ENCODE measurements at places on chromosomes 6 and 20.

- DNase-seq: no peak
These were observed 793 bp upstream of the FAM50B start for GRCh38 chr6:3848380-3848779.

DNA sequence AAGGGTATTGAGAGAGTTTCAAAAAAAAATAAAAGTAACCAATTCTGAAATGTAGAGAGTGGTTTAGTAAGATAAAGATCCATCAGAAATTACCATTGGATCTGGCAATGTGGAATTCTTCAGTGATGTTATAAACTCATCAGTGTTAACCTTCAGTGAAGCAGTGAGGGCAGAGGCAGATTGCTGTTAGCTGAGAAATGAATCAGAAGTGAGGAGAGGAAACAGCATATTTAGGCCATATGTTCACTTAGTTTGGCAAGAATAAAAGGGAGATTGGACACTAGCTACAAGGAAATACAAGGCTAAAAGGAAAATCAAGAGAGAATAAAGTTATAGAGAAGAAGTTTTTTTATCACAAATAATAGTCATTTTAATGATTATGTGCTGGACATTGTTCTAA lies 9.6 kb downstream of the KCNQ5 start:
- no peak for DNase-seq

GRCh38 chr20:21173485-21173884 lies 47.6 kb downstream of the KIZ start:
- no peak for DNase-seq

- DNase-seq: no peak
These were observed 15.7 kb downstream of the NRSN2 start for GRCh38 chr20:362271-363254.

DNA sequence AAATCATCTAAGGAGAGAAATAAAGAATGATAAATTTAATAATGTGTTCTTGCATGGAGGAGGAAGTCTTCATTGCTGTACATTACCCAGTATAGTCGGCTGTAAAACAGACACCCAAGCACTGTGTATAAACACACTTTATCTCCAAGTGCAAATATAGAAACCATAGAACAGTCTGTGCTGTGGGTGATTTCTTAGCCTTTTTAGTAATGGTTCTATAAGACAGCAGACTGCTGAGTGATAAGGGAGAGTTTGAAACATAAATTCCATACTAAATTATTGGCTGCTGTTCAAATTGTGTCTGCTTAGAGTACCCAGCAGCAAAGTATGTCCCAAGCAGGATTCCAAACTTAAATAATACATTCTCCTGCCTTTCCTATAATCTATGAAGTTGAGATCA lies 4.6 kb downstream of the FILIP1 start:
- DNase-seq: no peak

- no peak for DNase-seq
These were observed 35.8 kb downstream of the THEMIS start for GRCh38 chr6:127865108-127865507.

- no peak for DNase-seq
These were observed 14.1 kb upstream of the BEND3 start for GRCh38 chr6:107129370-107129925.

DNA sequence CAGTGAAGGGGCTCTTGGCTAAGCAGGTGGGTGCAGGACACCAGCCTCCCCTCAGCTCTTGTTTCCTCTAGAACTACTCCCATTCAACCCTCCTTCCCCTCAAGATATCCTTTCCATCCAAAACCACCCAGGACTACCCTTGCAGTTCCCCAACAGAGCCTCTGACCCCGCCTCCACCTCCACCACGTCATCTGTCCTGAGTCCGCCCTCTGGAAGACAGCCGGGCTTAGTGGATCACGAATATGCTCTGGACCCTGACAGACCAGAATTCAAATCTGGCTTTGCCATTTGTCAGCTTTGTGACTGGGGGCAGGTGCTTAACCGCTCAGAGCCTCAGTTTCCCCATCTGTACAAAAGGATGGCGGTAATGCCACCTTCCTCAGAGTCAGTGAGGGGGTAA lies 31.4 kb downstream of the TFEB start:
- no peak for DNase-seq

GRCh38 chr6:132612449-132613108 lies 11.5 kb downstream of the TAAR2 start:
- no peak for DNase-seq

DNA sequence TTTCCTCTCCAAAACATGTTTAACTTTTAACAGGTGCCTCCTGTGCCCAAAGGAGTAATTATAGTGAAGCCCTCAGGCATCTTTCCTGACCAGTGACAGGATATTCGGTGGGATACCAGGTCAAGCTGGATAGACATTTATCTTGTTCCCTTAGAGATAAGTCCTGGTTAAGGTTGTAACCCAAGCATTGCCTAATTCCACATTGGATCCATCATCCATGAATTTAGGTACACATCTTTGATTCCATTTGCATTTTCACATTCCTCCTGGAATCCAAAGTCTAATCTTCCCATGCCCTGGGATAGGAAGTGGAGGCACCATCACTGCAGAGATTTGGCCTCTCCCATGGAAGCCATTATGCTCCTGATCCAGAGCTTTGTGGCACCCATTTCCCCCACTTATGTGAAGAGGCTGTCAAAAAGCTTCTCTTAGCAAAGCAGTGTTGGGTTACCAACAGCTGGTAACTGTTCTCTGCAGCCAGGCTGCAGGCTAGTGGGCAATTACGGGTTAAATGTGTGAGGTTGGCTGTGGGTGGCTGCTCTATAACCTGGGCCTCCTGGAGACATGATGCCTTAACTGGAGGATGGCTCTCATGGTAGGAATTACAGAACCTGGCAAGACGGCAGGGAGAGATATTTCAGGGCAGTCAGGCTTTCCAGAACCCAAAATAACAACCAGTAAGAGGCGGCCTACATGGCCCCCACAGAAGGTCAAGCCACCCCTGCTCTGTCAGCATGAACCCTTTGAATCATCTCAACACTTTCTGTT lies 96.9 kb upstream of the VGLL2 start:
- no peak for DNase-seq

DNA sequence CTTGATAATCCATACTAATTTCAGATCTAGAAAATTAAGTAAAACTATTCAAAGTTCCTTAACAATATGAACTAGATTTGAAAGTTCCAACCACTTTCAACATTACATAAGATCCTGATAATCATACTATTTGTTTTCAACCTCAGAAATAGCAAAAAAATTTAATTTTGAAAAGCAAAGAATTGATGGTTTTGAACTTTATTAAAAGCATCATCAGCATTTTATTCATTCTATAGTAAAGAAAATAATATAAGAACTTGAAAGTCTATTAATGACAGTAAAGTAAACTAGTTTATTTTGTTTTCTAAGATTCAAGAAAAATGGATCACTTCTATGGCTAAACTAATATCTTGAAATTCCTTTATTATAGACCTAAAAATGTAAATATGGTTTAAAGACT lies 26.8 kb downstream of the EYS start:
- no peak for DNase-seq

DNA sequence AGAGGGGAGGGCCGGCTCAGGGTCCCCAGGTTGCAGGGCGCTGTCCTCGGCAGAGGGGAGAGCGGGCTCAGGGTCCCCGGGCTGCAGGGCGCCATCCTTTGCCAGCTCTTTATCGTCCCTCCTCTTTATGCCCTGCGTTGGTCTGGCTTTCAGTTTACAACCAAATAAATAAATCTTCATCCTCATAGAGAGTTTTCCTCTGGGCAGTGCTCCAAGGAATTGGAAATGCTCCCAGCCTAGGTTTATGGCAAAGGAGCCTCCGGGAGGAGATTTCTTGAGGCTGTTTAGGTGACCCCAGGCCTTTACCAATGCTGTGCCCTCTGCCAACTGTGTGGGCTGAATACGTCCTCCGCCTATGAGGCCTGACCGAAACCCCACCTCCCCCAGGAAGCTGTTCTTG lies 60.2 kb downstream of the CHMP4B start:
- DNase-seq: no peak

DNA sequence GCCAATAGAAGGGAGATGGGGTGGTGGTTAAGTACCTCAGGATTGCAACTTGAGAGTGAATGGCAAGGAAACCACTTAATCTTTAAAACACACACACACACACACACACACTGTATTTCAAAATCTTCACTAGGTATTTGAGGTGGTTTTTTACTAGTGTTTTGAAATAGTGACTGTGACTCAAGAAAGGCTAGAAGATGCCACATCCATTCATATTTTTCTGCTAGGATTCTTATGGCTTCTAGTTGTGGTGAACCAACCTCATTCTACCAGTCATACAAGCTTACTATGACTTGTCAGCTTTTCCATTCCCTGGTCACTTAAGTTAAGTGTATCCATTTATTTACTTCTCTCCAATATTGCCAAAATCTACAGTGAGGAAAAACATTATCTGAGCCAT lies 519.4 kb upstream of the JAG1 start:
- no peak for DNase-seq
